ENCODE measurements at places on chromosomes 13 and 19.

- no peak for DNase-seq
Measured at GRCh38 chr13:47853236-47853635, 147.8 kb downstream of the SUCLA2 start.

DNA sequence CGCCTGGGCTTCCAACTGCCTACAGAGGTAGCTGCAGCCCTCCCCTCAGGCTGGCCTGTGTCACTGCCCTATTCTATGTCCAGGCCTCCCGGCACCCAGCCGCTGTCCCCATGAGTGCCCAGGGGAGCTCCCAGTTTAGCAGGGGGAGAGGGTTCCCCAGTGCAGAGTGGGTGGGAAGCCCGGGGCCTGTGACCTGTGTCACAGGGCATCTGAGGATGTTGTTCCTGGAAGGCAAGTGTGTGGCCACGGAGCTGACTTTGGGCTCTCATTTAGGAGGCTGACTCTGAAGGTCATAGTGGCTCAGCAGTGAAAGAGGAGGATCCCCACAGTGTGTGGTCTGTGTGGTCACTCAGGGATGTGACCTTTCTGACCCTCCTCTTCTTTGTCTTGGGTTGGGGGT, 25.1 kb downstream of the PPP1R37 start:
- no peak for DNase-seq

GRCh38 chr19:8517551-8518442, 3.8 kb upstream of the ZNF414 start:
- no peak for DNase-seq

GRCh38 chr13:34805347-34805746, 136.7 kb upstream of the NBEA start:
- DNase-seq: no peak

DNA sequence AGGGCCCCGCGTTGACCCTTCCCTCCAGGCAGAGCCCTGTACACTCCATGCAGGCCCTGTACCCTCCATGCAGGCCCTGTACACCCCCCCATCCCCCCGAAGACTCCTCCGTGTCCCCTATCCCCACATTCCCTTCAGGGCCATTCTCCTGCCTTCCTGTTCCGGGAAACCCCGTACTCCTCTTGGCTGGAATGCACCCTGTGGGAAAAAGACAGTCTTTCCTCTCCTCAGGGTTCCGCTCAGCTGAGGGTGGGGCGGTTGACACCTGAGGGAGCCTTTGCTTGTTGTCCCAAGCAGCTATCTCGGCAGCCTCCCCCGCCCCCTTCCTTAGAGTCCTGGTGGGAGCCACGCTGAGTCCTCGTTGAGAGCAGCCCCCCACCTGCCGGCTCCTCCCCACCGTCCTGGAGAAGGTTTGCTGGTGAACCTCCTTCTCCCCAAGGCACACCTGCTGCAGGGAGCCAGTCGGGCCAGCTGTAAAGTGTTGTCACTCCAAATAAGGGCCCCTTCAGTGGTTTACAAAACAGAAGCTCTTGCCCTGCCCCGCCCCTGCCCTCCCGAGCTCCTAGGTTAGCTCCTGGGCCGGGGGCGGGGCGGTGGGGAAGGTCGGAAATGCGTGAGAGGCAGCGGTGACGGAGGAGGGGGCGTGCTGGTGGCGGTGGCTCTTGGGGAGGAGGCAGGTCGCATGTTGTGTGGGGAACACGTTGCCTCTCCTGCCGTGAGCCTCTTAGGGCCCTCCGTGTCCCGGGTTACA, 1.5 kb downstream of the GNA11 start:
- no peak for DNase-seq

DNA sequence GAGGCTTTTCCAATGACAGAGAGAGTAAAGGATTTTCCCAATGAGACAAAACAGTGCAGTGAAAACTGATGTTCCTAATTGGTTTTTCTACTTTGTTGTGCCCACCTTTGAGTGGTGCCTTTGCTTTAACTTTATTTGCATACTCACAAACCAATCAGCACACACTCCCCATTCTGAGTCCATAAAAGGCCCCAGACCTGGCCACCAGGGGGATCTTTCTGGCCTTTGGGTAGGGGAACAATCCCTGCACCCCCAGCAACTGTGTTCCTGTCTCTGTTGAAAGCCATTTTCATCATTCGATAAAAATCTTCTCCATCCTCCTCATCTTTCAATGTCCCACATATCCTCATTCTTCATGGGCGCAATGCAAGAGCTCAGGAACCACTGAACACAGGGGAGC, 252.8 kb downstream of the B3GLCT start:
- no peak for DNase-seq
